Activated CD4-positive, CD25-positive, alpha-beta regulatory T cell treated with anti-CD3 and anti-CD28 coated beads, Interleukin-2, amount 50 U/mL, for 72 hours (primary cell): ENCODE measurements at places on chromosomes 2 and 18.

- DNase-seq = no peak
These were observed 4.8 kb upstream of the ABCB11 start for GRCh38 chr2:169035887-169036286.

GRCh38 chr2:20018601-20019152 is 6.2 kb upstream of the MATN3 start:
- DNase-seq = no peak

GRCh38 chr2:156430980-156431358 is 5.2 kb upstream of the GPD2 start:
- DNase-seq = no peak

DNA sequence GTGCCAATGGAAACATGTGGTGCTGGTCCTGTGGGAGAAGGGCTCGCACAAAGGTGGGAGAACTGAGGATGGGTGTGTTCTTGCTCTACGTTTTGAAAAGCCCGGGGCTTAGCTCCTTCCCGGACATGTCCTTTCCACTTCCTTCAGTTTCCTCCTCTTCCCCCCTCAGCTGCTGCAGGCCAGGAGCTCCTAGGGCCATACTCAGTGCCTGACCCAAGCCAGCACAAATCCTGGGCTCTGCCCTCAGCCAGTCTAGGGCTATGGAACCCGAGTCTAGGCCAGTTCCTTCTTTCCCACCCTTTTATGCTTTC is 1.4 kb upstream of the SIX2 start:
- DNase-seq = no peak

- no peak for DNase-seq
These were observed 7.2 kb downstream of the NT5DC4 start for GRCh38 chr2:112728029-112728362.

DNA sequence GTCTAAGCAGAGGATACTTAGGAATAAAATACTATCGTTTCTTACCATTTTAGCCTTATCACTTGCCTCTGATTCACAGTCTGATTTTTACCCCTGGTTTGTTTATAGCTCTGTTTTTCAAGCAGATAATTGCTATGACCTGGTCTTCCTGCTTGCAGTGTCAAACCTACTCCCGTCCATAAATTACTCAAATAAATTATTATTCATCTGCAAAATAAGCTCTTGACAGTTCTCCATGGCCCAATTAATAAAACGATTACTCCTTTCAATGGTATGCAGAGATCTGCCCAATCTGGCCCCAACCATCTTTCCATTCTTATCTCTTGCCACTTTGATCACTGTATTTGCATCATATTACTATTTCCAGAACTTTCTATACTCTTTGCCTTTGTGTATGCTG is 354.0 kb downstream of the CCDC85A start:
- no peak for DNase-seq

- peak; percentile 88 for DNase-seq
These were observed at the start of gene ABCB6 for GRCh38 chr2:219218732-219219701. Gene ABCB6 (minus strand): TSS chr2:219218958. CDS start chr2:219218673, 285 bp downstream.

GRCh38 chr2:223328578-223328977 is 273.6 kb downstream of the SCG2 start:
- no peak for DNase-seq

DNA sequence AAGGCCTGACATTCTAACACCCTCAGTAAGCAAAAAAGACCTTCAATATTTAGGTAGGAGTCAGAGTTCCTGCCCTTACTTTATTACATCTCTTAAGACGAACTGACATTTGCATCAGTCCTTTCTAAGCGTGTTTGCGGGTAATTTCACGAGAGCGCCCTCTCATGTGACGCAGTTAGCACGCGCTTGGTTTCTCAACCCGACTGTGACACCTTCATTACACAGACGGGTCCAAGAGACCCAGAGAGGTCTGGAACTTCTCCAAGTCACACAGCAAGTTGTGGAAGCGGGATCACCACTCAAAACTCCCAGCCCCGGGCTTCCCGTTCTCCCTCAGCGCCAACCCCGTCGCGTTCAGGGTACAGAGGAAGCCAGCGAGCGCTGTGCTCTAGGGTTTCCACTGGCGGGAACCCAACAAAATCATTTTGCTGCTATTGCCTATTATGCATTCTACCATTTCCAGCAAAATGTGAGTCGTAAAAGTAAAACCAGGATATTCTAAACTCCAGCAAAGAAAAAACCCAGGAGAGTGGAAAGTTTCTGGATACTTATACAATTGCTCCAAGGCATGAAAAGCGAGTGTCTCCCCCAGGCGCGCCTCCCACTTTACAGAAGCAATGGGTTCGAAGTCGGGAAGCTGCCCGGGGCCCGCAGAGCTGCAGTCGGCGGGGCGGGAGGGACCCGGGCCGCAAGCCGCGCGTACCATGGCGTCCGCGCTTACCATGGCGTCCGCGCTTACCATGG is 601 bp downstream of the ENOSF1 start:
- peak; percentile 58 for DNase-seq

DNA sequence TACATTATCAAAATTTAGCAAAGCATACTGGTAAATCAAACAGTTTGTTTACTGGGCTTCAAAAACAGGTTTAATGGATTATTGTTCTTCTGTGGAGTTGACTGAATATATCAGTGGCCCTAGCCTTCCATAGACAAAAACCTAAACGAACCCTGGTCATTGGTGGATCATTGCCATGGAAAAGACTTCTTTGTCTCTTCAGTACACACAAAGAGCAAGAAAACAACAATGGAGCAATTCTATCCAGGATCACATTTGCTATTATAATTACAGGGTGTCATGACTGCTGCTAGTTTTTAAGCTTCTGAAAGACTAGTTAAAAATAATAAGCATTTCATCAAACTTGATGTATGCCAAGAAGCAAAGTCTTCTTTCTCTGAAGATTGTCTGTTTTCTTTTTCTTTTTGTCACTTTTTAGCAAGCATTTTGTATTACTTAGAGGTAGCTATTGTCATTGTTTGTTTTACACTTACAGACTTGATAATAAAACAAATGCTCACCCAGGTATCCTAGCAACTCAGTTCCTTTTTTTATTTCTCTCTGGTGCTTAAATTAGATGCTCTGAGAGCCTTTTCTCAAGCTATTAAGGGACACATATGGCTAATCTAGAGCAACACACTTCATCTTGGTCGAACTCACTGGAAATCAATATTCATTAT is 1228.7 kb upstream of the DDX18 start:
- no peak for DNase-seq

DNA sequence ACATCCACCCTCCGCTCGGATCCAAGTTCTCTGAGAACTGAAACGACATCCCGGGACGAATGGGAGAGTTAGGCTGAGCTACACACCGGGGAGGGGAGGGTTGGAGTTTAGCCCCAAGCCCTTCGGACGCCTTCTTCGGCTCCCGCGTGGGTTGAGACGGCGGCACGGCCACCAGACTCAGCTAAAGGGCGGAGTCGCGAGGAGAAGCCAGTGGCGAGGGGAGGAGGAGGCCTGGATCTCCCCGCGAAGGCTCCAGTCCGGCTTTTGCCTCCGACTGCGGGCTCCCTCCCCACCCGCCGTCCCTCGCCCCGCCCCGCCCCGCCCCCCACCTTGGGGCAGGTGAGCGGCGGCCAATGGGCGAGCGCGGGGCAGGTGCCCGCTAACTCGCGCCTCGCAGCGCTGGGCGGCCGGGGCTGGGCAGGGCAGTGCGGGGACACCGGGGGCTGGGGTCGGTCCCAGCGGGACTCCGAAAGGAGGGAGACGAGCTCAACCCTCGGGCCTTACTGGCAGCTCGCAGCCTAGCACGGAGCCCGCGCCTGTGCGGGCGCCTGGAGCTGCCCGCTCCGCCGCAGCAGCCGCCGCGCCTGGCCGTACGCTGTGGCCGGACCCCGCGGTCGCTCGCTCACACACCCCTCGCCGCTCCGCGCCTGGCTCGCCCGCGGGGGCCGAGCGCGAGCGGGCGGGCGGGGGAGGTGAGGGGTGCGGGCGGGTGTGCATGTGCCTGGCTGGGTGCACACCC is at the start of gene EMX1:
Gene EMX1 (plus strand): TSS at position 382 of the 739 bp plus-strand sequence. CDS start 334 bp downstream, at position 716.
- DNase-seq = no peak

DNA sequence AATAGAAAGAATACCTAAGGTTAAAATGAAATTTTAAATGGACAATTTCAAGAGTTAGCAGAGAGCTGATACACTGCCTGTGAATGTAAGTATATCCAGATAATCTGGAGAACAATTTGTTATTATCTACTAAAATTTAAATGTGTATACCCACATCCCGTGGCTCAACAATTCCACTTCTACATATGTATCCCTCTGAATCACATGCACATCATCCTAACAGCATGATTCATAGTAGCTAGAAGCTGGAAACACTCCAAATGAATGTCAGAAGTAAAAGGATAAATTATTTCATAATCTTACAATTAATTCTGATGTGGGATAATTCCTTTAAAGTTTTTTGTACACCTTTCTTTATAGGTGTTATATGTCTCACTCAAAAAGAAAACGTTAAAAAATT is 87.9 kb downstream of the CNTNAP5 start:
- DNase-seq = no peak

DNA sequence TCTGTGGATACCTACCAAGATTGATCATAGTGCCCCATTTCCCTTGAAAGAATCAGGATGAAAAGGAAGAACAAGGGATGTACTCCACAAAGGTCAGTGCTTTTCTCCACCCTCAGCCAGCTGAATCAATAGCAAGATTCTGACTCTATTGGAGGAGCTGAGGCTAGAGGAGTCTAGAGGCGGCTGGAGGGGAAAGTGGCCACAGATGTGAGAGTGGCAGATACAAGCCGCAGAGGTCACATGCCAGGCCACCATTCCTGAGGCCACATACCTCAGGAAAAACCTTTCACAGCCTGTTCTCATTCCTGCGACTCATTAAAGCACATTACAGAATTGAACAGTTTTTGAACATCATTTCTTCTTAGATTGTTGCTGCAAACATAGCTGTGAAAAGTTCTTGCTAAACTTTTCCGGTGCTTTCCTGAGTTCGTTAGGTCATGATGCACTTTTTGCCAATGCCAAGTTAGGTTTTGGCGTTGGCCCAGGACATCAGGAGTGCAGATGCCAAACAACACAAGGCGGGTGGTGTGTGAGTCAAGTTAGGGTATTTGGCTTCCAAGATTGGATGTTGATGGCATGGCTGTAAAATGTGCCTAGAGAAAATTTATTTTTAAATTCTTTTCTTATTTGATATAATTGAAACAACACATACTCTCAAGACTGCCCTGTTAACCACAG is 160.7 kb upstream of the SP5 start:
- DNase-seq = no peak

DNA sequence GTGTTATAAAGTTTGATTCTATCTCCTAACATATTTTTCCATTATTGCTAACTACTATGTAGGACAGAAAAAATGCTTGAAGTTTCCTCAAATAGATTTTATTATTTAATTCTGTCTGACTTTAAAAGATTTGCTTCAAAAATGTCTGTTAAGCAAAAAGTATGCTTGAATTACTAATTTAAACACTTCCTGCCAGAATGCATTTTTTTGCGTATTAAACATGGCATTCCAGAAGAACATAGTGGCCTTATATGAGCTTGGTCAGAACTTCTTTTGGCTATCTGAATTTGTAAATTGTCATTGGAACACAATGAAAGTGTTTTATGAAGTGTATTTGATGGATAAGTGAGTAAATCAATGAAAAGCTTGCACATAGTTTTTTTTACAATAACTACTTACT is 37.8 kb downstream of the MBD5 start:
- no peak for DNase-seq

DNA sequence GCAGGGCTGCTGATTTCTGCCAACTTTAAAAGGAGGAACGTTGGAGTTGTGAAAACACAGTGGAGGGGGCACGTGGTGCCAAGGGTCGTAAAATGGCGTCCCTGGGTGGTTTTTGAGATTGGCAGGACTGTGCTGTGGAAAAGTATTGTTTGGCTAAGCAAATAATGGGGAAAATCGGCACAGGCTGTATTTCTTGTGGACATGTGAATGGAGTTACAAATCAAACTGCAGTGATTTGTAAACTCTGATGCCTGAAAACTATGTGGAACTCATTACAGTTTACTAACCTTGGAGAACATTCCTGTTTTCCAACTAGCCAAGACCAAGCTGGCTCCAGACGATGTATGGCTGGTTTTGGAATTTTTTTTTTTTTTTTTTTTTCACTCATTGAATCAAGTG is 68.7 kb downstream of the KCTD1 start:
- no peak for DNase-seq

DNA sequence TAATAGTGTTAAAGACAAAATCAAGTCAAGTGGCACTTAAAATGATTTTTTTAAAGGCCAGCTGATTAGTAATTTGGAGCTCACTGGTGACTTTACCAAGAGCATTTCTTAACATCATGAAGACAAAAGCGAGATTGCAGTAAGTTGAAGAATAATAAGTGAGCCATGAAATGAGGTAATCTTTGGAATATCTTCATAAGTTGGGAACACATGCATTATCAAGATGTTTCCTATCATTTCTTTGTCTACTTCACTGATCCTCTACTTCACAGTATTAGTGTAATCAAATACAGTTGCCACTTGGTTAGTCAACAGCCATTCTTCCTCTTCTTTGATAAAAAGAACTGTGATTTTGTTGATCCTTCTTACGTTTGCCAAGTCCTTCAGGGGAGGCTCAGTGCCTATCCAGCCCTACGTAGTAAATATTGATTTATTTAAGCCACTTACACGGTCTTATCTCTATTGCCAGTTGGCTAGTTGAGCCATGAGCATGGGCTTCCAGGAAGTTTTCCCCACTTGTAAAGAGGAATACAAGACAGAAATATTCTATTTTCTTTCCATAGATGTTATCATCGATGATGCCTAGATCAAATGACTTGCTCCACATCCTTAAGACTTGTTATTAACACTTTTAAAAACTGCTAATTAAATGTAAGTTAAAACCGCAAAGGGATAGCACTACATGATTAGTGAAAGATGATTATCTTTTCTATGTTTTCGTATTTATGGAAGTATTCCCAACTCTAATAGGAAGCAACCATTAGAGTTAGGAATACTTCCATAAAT is 46.1 kb downstream of the YES1 start:
- no peak for DNase-seq

- DNase-seq = no peak
These were observed 373.9 kb downstream of the PIK3C3 start for GRCh38 chr18:42328931-42329330.

DNA sequence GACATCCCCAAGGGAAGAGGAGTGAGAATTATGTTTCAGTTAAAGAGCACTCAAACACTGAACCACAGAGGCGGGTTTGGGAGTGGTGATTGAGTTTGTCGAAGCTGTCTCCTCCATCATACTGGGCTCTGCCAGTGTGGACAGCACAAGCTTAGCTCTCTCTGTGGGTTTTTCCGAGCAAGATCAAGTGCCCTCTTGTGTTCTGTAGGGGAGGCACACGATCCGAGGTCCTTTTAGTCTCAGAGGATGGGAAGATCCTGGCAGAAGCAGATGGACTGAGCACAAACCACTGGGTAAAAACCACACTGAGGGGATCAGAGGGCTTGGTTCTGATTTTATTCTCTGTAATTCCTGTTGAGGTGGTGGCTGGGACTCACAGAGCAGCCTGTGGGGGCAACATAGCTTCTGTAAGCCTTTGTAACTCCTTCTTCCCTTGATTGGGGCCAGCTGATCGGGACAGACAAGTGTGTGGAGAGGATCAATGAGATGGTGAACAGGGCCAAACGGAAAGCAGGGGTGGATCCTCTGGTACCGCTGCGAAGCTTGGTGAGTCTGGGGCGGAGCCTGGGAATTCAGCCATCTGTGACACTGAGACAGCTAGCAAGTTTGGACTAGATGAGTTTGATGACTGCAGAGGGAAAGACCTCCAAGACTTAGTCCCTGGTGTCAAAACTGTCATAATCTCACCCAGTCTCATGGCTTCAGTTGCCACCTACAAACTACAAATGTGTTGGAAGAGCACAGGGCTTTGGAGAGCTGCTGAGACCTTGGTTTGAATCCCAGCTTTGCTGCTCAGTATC is 2.0 kb downstream of the NAGK start:
- no peak for DNase-seq

- no peak for DNase-seq
These were observed 18.3 kb upstream of the KCNK3 start for GRCh38 chr2:26674002-26674751.
